Cardiac ventricle fibroblast (primary cell): ENCODE measurements at places on chromosomes 7 and 10. TPM values are rescaled to one million over a fixed set of nuclear protein-coding genes. Genes with fewer than 3 reads are reported as not detected.

The MYO3A gene
- total RNA-seq: not detected in 2 replicates

The CALCR gene
- not detected in 2 replicates for total RNA-seq

The TYSND1 gene
- 16.2 and 17.1 TPM in 2 replicates for total RNA-seq

The EVX1 gene
- total RNA-seq: 0.50 TPM in 1 of 2 replicates, not detected in the other

The SEPTIN14 gene
- total RNA-seq: not detected in 2 replicates

The NUDT13 gene
- total RNA-seq: 1.0 and 1.7 TPM in 2 replicates

The DLX5 gene
- not detected in 2 replicates for total RNA-seq

The NEURL1 gene
- 0.12 and 0.68 TPM in 2 replicates for total RNA-seq

The COL17A1 gene
- total RNA-seq: 0.15 and 0.19 TPM in 2 replicates

The GIMAP5 gene
- 0.15 and 1.4 TPM in 2 replicates for total RNA-seq
